Hematopoietic multipotent progenitor cell treated with erythropoietin and hydrocortisone succinate and interleukin-3 and kit ligand, for 4 days (in vitro differentiated cells): ENCODE measurements at places on chromosomes 7 and 10.

GRCh38 chr10:69091143-69091651 is 3.3 kb downstream of the SRGN start:
- DNase-seq: peak; percentile 72

GRCh38 chr10:124236136-124236535 is 142.7 kb upstream of the CHST15 start:
- DNase-seq: no peak

DNA sequence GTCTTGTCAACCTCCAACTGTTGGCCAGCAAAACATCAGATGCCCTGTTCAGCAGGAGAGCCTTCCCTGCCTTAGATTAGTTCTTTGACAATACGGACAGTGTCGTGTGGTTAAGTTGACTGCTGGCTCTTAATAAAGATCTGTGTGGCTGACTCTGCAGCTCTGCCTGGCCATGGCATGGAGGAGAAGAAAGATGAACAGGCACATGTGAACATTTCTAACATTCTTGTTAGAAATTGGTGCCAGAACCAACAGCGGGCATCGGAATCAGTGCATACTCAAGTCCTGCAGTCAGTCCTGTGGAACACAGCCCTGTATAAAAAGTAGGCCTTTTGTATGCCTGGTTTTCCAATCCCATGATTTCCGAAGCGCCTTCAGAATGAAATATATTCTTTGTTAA is 455.6 kb downstream of the POM121L12 start:
- no peak for DNase-seq

- DNase-seq: peak; percentile 84
These were observed 9.7 kb downstream of the ATP6V0E2 start for GRCh38 chr7:149883452-149883861.

- DNase-seq: peak; percentile 72
These were observed 3.2 kb upstream of the CLDN4 start for GRCh38 chr7:73827567-73828106.

- DNase-seq: no peak
These were observed 297.5 kb downstream of the HTR7 start for GRCh38 chr10:90560331-90560730.

DNA sequence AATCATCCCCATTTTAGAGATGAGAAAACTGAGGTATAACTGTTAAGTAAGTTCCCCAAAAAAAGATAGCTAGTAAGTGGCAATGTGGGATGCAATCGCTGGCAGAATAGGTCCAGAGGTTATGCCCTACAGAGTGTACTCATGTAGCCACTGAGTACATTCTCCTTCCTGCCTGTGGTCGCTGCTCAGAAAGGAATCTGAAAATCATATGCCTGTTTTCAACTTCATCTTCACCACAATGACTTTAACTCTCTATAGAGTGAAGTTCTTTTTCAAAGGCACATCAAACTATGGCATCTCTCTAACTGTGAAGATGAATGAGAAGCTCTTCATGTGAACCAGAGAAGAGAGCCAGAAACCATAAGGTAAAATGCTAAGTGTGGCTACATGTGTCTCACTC is 162.2 kb upstream of the SLC25A13 start:
- no peak for DNase-seq

DNA sequence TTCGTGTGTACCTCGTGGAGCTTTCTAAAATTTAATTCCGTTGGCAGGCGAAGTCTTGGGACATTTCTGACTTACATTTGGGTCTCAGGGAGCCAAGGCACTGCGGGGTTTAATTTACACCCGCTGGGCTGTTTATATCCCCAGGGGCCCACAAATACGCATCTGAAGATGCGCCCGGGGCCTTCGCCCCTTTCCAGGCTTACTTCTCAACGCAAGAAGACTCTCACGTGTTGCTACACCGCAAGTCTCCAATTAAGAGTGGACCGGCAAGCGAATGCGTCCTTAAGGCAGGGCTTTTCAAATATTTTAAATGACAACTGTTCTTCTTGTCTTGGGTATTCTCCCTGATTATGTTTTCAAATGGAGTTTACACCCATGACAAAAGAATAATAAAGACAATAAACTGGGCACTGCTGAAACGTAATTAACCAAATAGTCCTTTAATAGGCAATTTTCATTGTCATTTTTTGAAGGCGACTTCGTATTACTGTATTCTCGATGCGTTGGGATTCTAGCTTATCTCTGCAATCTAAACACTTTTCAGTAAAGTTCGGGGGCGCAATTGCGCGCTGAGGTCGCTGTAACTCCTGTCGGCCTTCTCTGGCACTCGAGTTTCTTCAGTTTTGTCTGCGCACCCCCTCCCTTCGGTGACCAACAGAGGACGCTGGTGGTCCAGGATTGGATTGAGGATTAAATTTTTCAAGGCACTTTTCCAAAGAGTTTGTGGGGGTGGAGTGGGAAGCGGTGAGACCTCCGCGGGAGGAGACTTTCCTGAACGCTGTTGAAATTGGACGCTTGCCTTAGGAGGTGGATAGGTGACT is 837 bp upstream of the IGFBP3 start:
- DNase-seq: peak; percentile 46

DNA sequence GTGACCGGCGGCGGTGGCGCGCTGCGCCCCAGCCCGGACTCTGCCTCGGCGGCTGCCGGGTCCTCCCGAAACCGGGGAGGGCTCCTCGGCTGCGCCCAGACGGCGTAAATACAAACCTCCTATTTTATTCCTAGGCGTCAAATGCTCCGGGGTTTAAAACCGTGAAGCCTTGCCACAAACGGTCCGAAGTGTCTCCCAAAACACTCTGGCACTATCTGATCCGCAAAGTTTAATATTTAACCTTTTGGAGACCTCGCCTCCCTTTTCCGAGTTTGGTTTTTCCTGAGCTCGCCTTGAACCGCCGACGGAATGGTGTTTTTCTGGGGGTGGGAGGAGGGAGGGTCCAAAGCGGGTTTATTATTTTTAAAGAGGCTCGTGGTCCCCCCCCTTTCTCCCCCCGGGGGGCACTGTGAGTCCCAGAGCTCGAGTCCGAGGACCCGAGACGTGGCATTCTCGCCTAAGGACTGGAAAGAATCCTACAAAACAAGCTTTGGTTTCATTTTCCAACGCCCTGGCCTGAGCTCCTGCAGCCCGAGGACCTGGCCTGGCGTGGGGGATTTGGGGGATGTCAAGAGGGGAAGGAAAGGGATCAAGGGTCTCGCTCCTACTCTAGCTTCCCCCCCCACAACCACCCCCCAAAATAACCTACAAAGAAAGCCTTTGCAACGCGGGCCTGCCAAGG is 1.8 kb downstream of the TNRC18 start:
- peak; percentile 81 for DNase-seq

DNA sequence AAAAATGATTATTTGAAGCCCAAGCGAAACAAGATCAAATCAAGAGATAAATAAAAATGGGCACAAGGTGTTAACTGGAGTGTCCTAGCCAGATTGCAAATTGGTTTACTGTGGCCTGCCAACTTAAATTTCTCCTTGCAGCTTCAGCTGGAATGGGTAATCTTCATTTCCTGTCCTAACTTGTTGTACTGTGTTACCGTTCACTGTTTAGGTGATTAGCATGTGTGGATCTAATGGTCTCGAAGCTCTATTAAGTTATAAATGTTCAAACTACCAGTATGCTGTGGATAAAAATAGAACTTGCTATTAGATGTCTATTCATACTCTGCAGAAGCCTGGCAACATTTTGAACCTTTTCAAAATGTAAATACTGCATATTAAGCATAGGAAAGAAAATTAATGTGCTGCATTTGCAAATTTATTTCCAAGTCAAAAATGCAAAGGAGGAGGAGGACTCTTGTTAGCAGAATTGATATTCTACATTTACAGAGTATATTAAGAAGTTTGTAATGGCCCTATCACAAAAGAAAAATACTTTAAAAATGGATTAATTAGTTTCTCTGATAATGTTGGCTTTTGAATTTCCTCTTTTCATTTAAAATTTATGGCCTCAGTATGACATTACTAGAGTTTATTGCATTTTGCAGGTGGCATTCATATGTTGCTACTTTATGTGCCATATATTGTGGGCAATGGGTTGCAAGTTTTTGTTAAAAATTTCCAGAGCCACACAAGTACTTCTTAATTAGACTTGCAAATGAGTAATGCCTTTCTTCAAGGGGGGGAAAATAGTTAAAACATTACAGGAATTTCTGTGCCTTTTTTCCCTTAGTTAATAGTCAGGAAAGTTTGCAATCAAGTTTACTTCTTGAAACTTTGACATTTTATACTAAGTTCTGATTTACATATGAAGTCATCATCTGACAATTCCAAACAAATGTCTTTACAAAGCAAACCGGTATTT is 92.1 kb downstream of the CABCOCO1 start:
- no peak for DNase-seq

GRCh38 chr10:127715782-127716378 is 21.1 kb upstream of the FOXI2 start:
- peak; percentile 64 for DNase-seq
